ENCODE measurements at places on chromosomes 11 and 22.

DNA sequence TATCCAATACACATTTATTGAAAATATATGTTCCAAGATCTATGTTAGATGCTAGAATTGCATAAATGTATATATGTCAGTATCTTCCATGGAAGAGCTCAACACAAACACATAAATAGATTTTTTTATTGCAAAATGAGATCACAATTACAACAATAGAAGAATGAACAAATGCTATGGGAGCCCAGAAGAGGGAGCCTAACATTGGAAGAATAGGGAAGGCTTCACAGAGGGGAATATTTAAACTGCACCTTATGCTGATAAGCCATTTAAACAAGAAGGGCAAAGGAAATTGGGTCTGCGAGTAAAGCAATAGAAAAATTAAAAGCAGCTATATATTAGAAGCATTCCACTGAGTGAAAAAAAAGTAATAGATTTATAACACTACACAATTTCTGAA lies 96.1 kb upstream of the LRRC55 start:
- DNase-seq, result no peak

DNA sequence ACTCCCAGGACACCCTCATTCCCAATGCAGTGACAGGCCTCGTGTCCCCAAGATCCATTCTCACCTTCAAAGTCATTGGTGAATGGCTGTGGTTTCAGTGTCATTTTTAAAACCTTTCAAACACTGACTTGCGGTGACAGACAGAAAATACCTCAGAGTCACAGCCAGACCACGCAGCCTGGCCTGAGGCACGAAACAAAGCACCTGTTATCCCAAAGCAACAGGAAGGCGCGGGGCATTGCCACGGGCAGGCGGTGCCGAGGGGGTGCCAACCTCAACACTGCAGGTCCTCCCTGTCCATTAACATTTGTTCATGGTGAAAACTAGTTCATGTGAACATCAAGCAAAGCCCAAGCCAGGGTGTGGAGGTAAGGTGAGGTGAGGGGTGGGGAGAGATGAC lies 38.2 kb downstream of the RPUSD4 start:
- no peak for DNase-seq

GRCh38 chr11:27205779-27206570 lies 157.0 kb downstream of the CCDC34 start:
- no peak for DNase-seq

DNA sequence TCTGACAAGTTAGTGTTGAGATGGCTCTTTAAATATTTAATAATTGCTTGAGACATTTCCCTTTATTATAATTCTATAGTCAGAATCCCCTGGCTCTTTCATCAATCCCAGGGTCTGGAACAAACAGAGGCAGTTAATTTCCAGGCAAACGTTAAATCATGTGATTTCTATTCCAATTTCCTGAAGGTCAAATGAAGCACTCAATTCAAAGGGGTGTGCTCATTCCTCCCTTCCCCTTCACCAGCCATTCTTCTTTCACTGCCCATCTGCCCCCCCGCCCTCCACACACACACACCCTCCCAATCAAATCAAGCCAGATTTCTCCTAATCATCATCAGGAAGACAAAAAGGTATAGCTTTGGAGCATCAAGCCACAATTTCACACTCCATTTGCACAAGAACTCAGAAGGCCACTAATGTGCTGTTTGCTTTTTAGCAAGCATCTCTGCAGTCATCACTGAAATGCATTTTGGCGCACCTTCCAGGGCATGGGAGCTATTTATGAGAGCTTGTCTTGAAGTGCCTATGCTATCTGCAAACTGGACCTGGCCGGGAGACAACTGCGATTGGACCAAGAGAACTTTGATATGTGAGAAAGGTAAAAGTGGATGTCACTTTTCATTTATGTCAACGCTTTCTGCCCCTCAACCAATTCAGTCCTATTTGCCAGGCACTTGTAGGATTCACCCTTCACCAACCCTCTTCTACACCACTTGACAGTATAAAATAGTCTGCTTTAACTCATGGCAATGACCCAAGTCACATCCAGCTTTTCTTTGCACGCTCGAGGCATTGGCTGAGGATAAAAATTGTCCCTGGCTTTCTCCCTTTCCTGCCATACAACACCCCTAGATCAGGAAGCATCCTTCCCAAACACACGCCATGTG lies 315.1 kb upstream of the API5 start:
- no peak for DNase-seq

- no peak for DNase-seq
Observed at GRCh38 chr11:95140397-95141033, 50.9 kb downstream of the ENDOD1 start.

DNA sequence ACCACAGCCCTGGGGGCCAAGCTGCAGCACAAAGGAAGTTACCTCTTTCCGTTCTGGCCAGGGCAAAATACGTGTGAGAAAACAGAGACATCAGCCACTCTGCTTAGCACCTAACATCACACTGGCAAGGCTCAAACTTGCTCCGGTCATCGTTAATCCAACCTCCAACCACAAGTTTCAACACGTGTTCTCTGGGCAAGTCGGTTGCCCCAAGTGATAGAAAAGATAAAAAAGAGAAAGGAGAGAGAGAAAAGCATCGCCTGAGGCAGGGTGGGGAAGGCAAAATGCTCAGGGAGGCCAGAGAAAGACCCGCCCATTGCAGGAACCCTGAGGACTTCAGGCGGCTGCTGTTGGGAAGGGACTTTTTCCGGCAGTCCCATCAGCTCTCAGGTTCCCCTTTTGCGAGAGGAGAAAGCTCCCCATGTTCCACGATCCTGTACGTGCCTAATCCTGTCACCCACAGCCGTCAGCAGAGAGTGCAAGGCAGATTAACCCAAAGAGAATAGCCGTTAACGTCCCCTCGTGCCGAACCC lies 18.5 kb upstream of the B4GALNT4 start:
- DNase-seq, result no peak

GRCh38 chr22:37862570-37863325 lies 13.5 kb downstream of the EIF3L start:
- no peak for DNase-seq

GRCh38 chr22:36586271-36586670 lies 57.3 kb upstream of the EIF3D start:
- DNase-seq, result no peak

DNA sequence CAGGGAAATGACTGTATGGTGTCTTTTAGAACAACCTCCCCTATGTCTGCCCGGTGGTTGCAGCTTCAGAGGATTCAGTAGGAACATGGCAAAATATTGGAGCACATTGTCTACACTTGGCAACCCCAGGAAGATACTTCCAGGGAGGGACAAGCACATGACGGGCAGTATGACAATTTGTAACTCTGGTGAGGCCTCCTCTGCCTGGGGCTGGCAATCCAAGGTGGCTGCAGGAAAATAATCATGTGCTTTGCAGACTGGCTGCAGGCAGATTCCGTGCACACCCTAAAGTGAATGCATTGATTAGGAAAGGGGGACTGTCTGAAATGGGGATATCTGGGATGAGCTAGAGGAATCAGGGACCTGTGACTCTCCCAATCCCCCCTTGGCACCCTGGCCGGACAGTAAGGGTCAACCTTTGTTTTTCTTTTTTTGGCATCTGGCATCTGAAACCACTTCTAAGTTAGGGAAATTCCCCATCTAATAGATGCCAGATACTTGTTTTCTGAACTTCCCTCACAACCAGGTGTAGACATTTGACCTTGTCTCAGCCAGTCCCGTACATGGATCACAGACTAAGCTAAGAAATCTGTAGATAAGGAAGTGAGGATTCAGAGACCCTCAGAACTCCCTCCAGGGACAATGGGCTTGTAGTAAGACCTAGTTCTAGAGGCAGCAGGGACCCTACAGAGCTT lies 10.5 kb upstream of the PHOX2A start:
- no peak for DNase-seq

GRCh38 chr22:40645579-40646197 lies 9.2 kb upstream of the MRTFA start:
- DNase-seq, result no peak

DNA sequence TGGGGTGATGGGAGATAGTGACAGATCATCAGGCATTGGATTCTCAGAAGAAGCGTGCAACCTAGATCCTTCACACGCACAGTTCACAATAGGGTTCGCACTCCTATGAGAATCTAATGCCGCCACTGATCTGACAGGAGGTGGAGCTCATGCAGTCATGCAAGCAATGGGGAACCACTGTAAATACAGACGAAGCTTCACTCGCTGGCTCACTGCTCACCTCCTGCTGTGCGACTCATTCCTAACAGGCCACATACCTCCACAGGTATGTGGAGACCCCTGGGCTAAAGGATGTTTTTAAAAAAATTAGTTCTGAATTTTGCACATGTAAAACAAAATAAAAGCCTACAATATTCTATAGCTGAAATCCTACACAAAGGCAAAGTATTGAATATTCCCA lies 20.5 kb upstream of the TEAD1 start:
- no peak for DNase-seq

DNA sequence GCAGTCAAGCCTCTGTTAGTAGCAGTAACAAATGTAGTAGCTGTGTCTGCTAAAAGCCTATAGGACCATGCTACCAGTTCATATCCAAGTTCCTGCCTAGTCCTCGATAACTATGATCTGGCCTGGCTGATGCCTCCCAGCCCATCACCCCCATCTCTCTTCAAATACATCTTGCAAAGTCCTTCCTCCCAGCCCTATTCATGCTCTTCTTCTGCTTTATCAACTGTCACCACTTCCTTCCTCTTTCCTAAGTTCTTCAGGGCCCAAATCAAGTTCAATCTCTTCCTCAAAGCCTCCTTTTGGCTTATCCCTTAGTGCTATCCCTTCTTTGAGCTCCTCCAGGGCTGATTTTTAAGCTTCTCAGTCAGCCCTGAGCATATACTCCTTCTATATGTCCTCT lies 150.9 kb upstream of the THY1 start:
- DNase-seq, result no peak

DNA sequence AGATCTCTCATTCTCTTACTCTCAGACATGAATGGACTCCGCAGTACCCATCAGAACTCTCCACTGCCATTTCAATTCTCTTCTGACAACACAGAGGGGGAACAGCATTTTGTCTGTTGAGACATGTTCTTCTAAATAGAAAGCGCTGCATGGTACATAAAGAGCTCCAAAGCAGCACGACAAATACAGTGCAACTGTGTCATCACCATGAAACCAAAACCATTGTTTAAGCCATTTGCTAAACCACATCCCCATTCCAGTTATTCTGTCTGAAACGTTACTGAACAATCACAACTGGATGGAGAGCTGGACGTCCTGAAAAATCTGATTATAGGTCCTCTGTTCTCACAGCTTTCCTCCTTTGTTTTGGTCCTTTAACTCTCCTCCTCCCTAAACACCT lies 17.9 kb upstream of the TENM4 start:
- DNase-seq, result no peak

- no peak for DNase-seq
Observed at GRCh38 chr11:107526197-107526596, 39.3 kb downstream of the ALKBH8 start.

DNA sequence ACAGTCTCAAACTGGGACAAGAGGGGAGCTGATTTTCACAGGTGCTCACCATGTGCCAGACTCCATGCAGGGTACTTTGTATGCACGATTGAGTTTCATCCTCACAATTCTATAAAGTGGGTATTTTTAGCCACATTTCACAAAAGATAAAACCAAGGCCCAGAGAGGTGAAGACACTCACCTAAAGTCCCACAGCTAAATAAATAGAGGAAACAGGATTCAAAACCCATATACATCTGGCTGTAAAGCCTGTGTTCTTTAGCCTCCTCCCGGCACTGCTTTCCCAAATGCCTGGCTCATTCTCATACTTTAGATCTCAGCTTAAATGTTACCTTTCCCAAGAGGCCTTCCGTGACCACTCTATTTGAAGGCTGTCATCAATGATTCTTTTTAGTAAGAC lies 13.2 kb upstream of the KCTD14 start:
- DNase-seq, result no peak

DNA sequence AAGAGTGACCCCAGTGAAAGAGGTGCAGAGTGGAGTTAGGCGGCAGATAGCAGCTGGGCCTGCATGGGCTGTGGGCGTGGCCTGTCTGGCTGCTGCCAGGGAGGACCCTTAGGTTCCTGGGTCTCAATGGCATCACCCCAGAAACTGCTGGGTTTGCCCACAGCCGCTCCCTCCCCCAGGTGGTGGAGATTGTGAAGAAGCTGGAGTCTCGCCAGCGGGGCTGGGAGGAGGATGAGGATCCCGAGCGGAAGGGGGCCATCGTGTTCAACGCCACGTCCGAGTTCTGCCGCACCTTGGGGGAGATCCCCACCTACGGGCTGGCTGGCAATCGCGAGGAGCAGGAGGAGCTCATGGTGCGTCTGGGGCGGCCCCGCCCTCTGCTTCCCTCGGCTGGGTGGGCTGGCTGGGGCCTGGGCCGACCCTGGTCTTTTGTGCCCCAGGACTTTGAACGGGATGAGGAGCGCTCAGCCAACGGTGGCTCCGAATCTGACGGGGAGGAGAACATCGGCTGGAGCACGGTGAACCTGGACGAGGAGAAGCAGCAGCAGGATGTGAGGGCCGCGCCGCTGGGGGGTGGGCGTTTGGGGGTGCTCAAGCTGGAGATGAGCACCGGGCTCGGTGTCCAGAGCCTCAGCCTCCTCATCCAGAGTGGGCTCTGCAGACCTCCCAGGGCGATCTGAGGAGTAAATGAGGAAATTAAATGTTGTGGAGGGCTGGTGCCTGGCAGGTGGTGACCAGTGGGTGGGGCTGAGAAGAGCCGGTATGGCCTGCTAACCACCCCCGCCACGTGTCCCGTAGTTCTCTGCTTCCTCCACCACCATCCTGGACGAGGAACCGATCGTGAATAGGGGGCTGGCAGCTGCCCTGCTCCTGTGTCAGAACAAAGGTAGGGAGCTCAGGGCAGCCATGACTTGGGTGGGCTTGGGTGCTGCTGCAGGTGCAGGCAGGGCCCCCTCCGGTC lies 15.0 kb downstream of the SART1 start:
- DNase-seq, result no peak

GRCh38 chr22:19341500-19341899 lies 50.0 kb upstream of the CLTCL1 start:
- no peak for DNase-seq

DNA sequence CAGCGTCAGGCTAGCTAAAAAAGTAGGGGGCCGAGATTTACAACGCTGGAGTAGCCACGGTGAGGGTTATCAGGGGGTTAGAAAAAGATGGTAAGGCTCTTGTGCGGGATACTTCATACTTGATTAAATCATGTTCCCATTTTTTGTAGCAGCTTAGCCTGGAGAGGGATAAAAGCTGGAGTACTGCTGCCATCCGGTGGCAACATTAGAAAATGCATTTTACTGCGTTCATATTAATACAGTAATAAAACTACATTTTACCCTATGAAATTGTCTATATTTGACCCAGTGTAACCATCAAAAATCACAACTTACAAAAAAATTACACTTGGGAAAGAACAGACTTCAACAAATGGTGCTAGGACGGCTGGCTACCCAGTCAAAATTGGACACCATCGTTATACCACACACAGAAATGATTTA lies 17.3 kb downstream of the RPUSD4 start:
- no peak for DNase-seq

DNA sequence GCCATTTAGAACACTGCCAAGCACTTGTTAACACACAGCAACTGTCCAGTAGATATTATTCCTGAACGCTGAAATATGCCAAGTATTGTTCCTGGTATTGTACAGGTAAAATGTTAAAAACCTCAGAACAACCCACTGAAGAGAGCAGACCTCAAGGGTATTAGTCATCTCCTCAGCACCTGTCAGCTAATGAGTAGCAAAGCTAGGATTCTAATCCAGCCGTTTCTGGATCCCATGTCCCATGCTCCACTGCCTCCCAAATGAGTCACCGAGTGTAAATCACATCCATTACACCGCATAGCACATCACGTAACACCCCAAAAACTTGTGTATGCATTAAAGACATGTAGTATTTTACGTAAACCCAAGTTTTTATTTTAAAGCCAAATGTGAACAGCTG lies 705.4 kb upstream of the TENM4 start:
- no peak for DNase-seq

GRCh38 chr11:1472180-1473005 lies 14.2 kb downstream of the MOB2 start:
- no peak for DNase-seq

All from iPS DF 6.9 (cell line).